ENCODE measurements at places on chromosomes 6 and 20. TPM values are rescaled to one million over a fixed set of nuclear protein-coding genes. Genes with fewer than 3 reads are reported as not detected.

Gene HRH3
- not detected for total RNA-seq

Gene HLA-DQA1
- total RNA-seq, result 0.40 TPM

Gene AVP
- not detected for total RNA-seq

Gene ADA
- total RNA-seq, result 6.3 TPM

Gene VGLL2
- not detected for total RNA-seq

Gene MACROD2
- 0.51 TPM for total RNA-seq

Gene SLC25A27
- total RNA-seq, result 7.5 TPM

Gene FAM50B
- total RNA-seq, result 6.1 TPM

Gene BPIFB4
- total RNA-seq, result not detected

Gene POLR3F
- 17.4 TPM for total RNA-seq

Gene ZMYND8
- 15.4 TPM for total RNA-seq

Gene SLC17A1
- total RNA-seq, result not detected

Gene ARG1
- total RNA-seq, result not detected

Gene LPIN3
- total RNA-seq, result not detected

Gene DDX43
- not detected for total RNA-seq

Gene CSNK2B
- 328 TPM for total RNA-seq

Gene ZNF311
- 0.74 TPM for total RNA-seq

Gene PNLDC1
- not detected for total RNA-seq

Gene FYN
- 49.9 TPM for total RNA-seq

Gene SLC4A11
- total RNA-seq, result 0.57 TPM

Gene PI16
- not detected for total RNA-seq

Gene CYP24A1
- total RNA-seq, result 1.0 TPM

Gene XPO5
- total RNA-seq, result 62.1 TPM

Gene ALDH8A1
- not detected for total RNA-seq

Gene DZANK1
- 1.4 TPM for total RNA-seq

Gene CCND3
- 43.3 TPM for total RNA-seq

Gene OLIG3
- not detected for total RNA-seq

Measured in Daoy (cell line).